MG63 (cell line): ENCODE measurements at places on chromosomes 5 and 9. TPM values are rescaled to one million over a fixed set of nuclear protein-coding genes. Genes with fewer than 3 reads are reported as not detected.

Gene AQP7
- not detected in 2 replicates for total RNA-seq

DNA sequence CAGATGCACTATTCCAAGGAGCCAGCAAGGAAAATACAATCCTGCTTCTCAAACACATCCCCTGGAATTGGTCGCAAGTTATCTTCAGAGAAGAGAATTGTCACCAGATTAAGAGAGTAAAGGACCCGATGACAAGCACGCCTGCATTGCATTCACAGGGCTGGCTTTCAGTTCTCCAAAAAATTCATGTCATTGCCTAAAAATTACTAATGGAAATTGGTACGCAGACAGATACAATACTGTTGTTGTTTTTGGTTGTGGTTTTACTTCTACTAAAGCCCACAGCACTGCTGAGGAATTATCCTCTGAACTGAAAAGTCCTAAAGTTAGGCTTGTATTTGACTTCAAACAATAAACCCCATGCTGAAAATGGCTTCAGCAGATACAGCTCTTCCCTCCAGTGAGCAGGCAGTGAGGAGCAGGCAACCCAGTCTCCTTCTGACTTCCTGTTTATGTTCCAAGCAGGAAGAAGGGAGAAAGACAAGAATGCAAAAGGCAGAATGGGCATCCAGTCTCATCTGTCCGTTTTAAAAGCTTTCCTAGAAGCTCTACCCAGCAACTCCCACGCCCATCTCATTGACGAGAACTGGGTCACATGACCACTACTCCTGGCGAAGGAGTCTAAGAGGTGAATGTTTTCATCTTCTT, 80.6 kb upstream of the ZNF366 start:
- peak; percentile 25 for DNase-seq

GRCh38 chr9:37390759-37391158, 31.7 kb upstream of the GRHPR start:
- DNase-seq: no peak

Gene CDHR2
- total RNA-seq: not detected in 2 replicates

DNA sequence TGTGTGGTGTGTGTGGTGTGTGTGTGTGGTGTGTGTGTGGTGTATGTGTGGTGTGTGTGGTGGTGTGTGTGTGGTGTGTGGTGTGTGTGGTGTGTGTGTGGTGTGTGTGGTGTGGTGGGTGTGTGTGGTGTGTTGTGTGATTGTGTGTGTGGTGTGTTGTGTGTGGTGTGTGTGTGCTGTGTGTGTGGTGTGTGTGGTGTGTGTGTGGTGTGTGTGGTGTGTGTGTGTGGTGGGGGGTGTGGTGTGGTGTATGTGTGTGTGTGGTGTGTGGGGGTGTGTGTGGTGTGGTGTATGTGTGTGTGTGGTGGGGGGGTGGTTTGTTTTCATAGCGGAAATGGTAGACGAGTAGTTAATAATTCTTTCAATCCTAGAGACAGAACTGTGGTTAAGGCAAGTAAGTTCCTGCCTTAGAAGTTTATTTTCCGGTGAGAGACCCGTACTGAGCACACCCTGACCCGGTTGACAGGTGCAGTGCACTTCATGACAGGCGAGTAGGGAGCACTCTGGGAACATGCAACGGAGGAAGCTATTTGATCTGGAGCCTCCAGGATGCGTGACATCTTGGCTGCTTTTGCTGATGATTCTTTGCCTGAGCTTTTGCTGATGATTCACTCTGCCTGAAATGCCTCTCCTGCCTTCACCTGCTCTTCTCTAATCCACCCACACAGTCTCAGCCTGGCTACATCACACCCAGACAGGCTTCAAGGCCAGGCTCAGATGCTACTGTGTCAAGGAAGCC, 21.7 kb upstream of the FAT2 start:
- DNase-seq: no peak

GRCh38 chr9:120374817-120375216, 205.2 kb downstream of the CDK5RAP2 start:
- DNase-seq: no peak

Gene GSN
- 59.8 and 75.0 TPM in 2 replicates for total RNA-seq

GRCh38 chr9:127283917-127284497, 19.4 kb downstream of the GARNL3 start:
- peak; percentile 19 for DNase-seq

- DNase-seq: no peak
These were observed 188.7 kb downstream of the FBXL17 start for GRCh38 chr5:108193021-108193795.

Gene SLC12A7
- 28.1 and 39.7 TPM in 2 replicates for total RNA-seq

DNA sequence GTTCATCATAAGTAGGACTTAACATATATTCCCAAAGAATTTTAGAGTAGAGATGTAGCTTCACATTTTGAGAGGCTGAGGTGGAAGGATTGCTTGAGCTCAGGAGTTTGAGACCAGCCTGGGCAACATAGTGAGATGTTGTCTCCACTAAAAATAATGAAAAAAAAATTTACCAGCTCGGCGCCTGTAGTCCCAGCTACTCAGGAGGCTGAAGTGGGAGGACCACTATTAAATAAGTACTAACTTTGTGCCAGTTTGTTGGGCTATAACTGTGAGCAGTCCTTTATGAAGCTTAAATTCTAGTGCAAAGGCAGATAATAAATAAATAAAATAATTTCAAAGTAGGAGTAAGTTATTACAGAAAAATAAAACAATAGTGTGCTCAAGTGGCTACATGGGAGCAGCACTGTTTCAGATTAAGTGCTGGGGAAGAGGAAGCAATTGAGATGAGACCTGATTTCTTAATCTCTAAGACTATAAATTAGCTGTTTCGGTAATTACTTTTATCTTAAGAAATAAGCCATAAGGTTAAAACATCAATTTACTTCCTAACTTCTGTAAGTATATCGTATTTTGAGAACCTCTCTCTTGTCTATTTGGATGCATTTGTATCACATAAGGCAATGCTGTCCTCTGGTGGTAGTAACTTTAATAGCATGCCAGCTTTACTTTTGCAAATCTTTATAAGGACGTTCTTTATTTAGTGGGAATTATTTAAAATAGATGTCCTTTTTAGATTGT, 98.9 kb downstream of the CSNK1G3 start:
- no peak for DNase-seq

Gene MAST4
- 0.16 and 0.96 TPM in 2 replicates for total RNA-seq

DNA sequence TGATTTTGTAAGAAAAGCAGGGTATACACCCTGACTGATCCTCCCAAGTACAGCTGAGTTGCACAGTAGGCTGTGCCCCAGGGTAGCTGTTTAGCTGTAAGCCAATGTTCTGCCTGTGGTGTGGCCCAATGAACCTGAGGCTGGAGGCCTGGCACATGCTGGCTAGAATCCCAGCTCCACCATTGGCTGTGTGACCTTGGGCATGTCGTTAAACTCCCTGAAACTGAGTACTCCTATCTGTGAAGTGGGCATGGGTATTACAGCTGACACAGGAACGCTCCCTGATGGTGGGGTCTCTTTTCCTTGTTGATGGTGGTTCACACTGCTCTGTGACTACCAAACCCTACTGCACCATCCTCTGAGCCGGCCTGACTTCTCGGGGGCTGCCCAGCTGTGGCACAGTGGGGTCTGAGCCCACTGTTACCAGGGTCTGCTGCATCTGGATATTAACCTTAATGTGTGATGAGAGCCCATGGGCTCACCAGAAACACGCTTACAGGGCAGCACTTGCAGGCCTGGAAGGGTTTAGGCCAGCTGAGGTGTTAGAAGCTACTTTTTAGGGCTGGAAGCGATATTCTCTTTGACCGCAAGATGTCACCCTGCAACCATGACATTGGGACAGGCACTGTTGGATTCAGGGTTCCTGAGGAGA, 7.0 kb upstream of the GADD45G start:
- DNase-seq: no peak

Gene BTNL9
- 0.76 and 0.99 TPM in 2 replicates for total RNA-seq

- no peak for DNase-seq
These were observed 41.2 kb upstream of the RAPGEF1 start for GRCh38 chr9:131781069-131781468.

DNA sequence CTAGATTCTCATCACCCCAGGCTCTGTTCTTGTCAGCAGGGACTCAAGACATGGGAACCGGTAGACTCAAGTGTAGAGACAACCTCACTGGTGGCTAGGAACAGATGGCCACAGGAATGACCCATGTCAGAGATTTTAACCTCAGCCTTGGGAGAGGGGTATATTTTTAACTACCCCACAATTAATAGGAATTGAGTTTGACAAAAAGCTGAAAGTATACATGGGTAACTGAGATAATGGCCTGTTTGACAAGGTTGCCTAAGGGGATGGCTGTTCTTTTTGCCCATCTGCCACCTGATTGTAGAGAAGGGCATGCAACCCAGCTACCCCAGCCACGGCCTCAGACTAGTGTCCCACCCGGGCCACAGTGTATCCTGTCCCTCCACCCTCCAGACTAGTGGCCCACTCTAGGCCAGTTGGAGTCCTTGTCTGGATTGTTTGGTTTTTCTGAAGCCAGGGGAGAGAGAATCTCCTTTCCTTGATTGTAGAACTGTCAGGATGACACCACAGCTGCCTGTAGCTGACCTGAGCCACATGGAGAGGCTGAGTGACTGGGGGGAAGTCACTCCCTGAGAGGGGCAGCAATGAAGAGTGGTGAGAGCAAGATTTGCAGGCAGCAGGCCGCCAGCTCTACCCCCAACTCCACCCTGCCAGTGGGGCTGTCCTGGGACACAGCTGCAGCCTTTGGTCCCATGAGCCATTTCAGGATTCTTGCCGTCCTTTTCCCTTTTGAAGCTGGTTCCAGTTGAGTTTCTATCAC, 14.6 kb upstream of the ANGPTL2 start:
- no peak for DNase-seq

DNA sequence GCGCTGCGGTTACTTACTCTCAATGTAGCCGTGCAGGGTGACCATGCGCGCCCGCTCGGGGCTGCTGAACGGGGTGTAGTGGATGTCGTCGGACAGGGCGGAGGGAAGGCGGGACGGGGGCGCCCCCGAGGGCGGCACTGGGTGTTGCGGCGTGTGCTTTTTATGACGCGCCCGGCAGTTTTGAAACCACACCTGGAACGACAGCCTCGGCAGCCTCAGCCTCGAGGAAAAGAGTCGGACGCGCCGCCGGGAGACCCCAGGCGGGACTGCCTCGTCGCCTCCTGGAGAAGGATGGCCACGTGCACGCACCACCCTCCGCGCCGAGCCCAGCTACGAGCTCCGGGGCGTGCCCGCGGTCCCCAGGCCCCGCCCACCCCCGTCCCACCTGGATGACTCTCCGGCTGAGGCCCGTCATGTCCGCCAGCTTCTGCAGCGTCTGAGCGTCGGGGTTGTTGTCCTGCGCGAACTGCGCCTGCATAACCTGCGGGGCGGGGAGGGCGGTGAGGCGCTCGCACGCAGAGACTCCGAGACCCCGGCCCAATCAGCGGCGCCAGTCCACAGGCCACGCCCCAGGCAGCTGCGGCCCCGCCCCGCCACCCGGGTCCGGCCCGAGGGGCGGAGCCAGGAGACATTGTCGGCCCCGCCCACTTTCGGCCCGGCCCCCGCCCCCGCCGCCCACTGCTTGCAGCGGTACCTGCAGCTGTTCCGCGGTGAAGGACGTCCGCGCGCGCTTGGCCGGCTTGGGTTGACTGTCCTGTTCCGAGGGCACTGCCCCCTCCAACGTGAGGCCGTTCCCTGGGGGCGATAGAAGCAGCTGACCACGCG, 15.0 kb downstream of the LHX6 start:
- DNase-seq: peak; percentile 48

Gene TAS2R1
- 0.64 TPM in 1 of 2 replicates, not detected in the other for total RNA-seq

Gene RASGEF1C
- not detected in 2 replicates for total RNA-seq

DNA sequence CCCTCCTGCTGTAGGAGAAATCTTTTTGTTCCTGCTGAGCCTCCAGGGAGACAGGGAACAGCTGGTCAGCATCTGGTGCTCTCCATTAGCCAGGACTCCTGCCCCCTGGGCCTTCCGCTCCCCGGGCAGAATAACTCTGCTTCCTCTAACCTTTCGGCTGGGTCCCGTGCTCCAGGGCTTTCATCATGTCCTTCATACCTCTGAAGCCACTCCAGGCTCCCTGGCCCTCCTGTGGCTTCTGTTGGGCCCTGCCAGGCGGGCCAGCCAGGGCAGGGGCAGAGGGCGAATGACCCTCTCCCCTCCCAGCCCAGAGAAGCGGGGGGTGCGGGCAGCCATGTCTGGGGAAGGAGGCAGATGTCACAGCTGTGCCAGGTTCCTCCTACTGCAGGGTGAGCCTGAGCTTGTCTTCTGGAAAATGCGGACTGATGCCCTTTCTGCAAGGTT, 81.7 kb upstream of the LMX1B start:
- peak; percentile 61 for DNase-seq

- DNase-seq: no peak
These were observed 46.3 kb upstream of the TNFSF15 start for GRCh38 chr9:114852050-114852594.

DNA sequence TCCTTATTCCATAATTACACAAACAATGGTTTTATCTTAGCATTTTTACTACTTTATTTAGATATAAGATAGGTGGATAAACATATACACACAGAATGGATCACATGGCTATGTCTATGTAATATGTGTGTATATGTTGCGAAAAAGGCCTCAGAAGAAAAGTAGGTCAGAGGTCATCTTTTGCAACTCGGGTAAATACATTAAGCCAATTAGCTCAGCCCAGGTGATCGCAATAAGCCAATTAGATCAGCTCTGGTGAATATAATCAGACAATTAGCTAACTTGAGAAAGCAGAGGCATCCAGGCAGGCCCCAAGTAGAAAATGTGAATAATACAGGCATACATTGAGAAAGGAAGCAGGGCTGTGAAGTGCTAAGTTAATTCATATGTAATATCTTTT, 24.3 kb downstream of the SLCO4C1 start:
- DNase-seq: no peak

Gene FBP2
- total RNA-seq: not detected in 2 replicates

DNA sequence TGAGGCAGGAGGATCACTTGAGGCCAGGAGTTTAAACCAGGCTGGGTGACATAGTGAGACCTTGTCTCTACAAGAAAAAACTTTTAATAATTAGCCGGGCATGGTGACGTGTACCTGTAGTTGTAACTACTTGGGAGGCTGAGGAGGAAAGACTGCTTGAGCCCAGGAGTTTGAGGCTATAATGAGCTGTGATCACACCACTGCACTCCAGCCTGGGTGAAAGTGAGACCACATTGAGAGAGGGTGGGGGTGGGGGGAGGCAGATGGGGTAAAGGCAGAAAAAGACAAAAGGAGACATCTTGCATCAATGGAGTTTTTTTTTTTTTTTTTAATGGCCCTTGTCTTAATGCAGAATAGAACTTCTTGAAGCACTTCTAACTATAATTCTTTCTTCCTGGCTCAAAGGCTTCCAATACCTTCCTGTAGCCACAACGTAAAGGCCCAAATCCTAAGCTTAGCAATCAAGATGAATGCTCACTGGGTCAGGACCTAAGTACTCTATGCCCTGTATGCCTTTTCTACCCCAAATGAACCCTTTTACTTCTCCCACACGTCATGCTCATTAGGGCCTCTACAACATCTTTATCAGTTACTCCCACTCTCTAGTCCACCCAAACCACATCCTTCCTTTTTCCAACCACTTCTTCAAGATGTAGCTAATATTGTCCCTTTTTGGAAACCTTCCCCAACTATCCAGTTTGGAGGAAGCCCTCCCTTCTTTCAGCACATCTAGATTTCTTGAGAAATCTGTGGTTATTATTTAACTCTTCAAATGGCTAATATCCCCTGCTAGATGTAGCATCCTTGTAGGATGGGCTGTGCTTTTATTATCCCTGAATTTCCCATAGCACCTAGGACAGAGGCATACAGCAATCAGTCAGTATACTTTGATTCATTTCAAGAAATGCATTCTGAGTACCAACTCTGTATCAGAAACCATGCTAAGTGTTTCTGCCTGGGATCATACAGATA, 40.8 kb downstream of the CSF2 start:
- DNase-seq: no peak
